ENCODE measurements at places on chromosomes 16 and 17.

GRCh38 chr17:3843935-3844516 lies 2.0 kb downstream of the NCBP3 start:
- DNase-seq, result no peak

DNA sequence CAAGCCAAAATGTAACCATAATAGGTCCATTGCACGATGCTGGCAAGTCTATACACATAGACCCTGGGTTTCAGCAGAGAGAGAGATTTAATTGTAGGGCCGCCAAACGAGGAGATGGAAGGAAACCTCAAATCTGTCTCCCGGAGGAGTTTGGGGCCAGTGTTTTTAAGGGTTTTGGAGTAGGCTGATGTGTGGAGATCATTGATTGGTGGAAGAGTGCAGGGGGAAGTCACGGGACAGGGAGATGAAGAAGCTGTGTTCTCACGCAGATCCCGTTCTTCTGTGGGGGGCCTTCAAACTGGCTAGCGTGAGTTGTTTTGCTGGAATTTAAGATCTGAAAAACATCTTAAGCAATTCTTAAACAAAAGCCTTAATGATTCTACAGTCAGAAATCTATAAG lies 84.8 kb downstream of the KATNIP start:
- DNase-seq, result no peak

DNA sequence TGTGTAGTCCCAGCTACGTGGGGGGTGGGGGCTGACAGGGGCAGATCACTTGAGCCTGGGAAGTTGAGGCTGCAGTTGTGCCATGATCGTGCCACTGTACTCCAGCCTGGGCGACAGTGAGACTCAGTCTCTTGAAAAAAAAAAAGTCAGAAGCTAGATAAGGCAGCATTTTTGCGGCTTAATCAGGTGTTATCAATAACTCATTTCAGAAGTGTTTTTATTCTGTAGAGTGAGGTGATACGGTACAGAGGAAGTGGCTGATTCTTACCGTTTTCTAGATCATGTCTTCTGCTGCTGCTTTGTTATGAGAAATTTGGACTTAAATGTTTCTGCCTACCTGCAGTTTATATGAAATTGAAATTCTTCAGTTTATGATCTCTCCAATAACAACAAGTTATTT lies 18.6 kb downstream of the ZC3H18 start:
- no peak for DNase-seq

GRCh38 chr17:50095626-50096037 lies 481 bp downstream of the PDK2 start:
- no peak for DNase-seq

- DNase-seq, result no peak
These were observed 2.2 kb downstream of the GSPT1 start for GRCh38 chr16:11913425-11914079.

DNA sequence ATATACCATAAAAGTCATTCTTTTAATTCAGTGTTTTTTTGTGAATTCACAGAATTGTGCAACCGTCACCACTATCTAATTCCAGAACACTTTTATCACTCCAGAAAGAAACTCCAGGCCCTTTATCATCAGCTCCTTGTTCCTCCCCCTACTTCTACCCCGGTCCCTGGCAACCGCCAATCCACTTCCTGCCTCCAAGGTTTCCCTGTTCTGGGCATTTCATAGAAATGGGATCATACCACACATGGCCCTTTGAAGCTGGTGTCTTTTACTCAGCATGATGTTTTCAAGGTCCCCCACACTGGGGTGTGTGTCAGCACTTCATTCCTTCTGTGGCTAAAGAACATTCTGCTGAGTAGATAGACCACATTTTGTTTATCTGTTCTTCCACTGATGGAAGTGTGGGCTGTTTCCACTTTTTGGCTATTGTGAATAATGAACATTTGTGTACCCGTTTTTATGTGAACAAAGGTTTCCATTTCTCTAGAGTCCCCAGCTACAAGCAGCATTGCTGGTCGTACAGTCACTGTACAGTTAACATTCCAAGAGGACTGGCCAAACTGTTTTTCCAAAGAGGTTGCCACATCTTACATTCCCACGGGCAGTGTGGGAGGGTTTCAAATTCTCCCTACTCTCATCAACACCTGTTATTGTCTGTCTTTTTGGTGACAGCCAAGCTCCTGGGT lies 75.8 kb upstream of the ZNF469 start:
- DNase-seq, result peak; percentile 85

DNA sequence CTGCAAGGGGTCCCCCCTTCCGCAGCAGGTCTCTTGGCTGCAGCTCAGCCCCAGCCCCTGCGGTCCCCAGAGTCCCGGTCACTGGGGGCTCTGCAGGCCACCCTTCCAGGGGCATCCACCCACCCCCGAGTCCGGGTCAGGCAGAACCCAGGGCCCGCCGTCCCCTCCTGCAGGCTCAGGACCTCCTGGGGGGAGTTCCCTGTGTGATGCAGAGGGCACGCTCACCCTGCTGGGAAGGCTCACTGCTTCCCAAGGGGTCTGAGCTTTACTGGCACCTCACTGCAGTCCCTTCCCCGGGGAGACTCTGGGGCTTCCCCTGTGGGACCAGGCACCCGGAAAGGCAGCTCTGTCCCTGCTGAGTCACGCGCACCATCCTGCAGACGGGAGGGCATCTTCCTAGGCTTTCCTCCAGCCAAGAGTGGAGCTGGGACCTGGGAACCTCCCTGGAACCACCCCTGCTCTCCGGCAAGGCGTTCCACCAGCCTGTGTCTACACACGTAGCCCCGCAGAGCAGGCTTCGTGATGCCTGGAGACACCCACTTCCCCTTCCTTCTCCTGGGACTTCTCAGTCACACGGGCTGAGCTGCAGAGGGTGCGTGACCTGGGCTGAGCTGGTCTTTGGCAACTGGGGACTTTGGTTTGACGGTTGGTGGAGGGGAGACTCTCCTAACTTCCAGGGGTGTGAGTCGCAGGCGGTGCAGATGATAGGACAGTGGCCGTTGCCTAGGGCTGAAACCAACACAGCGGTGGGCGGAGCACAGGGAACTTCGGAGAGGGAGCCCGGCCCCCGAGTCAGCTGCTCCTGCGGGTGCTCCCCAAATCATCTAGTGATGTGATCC lies 23.4 kb downstream of the SLC25A10 start:
- peak; percentile 37 for DNase-seq

DNA sequence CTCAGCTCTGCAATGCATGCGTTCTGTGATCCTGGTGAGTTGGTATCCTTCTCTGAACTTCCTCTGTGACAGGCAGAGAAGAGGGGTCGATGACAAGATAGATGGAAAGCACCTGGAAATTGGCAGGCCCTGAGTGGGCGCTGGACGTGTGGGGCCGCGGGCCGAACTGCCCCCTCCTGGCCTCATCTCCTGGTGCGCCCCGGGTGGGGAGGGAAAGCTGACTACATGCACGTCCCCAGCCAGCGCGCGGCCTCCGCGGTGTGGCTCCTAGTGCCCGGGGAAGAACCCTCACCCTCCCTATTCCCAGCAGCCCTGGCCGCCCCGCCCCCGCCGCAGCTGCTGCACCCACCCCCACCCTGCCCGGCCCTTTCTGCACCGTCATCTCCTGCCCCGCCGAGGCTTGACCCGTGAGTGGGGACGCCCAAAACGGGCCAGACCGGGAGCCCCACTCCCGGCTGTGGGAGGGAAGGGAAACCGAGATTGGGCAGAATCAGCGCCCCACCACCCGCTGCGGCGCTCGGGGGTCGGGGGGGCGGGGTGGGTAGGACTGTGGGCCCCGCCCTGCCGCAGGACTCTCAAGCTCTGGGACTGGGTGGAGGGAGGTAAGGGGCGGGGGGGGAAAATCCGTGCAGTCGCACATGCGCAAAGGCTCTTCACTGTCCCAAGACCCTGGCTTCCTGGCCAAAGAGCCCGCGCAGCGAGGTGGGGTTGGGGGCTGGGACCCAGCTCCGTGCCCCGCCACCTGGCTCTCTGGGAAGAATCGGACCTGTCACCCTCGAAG lies at the start of gene NOL3:
NOL3 (plus strand) TSS at position 371 of the 781 bp plus-strand sequence.
- DNase-seq, result peak; percentile 41

DNA sequence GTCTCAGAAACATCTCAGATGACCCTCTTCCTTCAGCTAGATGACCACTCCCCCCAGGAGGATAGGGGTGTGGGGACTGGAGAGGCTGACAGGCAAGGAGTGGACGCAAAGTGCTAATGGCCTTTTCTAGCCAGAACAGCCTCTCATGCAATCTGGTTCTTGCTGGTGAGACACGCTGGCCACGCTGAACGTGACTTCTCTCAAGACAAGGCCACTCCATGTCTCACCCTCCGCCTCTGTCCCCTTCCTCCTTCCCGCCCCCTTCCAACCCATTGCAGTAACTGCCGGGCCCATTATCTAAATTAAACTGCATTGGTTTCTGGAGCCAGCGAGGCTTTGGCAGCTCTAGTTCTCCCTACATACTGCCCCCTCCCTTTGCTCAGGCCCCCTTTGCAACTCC lies 9.5 kb downstream of the CACNA1G start:
- DNase-seq, result no peak

- DNase-seq, result no peak
These were observed 72.4 kb downstream of the PGS1 start for GRCh38 chr17:78450696-78451345.

GRCh38 chr16:50740736-50741135 lies 1.1 kb upstream of the CYLD start:
- no peak for DNase-seq

- DNase-seq, result no peak
These were observed 93.6 kb downstream of the USP22 start for GRCh38 chr17:20948984-20949777.

GRCh38 chr16:10277597-10277996 lies 95.4 kb upstream of the GRIN2A start:
- no peak for DNase-seq

DNA sequence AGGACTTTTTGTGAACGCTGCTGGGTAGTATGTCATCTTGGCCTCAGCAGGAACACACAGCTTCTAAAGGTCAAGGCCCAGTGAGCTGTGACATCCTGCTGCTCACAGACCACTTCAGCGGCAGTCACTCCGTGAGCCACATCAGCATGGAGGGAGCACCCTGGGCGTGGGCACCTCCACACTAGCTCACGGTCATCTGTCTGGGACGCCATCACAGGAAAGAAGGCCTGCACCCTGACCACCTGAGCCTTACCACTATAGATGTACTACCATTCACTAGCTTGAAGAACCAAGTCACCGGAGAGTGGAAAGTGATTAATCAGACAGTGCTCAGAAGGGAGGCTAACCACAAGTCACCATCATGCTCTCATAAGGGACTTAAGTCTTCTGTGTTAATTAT lies 3.3 kb downstream of the AXIN1 start:
- DNase-seq, result no peak

- no peak for DNase-seq
These were observed 28.2 kb downstream of the ACTG1 start for GRCh38 chr17:81484195-81484979.

DNA sequence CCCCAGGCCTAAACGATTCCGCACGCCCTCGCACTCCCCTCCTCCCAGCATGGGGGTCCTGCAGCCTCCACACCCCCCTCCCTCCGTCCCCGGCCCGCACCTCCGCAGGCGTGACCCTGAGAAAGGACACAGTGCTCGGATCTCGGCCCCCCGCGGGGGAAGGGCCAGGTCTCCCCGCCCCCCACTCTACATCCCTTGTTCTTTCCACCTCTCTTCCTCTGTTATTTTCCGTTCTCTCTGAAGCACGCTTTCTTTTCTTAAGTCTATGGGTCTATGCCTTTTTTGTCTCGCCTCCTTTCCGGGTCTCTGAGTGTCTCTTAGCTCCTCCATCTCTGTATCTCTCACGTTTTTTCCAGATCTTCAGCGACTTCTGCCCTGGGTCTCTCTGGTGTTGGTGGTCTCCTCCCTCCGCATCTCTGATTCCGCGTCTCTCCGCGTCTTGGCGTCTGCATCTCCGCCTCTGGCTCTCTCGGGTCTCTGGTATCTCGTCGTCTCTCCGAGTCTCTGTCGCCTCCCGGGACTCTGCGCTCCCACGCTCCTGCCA lies 2.1 kb upstream of the HES7 start:
- no peak for DNase-seq

DNA sequence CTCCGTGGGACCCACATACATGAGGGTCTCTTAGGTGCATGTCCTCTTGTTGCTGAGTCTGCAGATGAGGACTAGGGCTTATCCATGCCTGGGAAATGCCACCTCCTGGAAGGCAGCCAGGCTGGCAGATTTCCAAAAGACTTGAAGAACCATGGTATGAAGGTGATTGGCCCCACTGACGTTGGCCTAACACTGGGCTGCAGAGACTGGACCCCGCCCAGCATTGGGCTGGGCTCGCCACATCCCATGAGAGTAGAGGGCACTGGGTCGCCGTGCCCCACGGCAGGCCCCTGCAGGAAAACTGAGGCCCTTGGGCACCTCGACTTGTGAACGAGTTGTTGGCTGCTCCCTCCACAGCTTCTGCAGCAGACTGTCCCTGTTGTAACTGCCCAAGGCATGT lies 38.2 kb upstream of the IL21R start:
- no peak for DNase-seq

DNA sequence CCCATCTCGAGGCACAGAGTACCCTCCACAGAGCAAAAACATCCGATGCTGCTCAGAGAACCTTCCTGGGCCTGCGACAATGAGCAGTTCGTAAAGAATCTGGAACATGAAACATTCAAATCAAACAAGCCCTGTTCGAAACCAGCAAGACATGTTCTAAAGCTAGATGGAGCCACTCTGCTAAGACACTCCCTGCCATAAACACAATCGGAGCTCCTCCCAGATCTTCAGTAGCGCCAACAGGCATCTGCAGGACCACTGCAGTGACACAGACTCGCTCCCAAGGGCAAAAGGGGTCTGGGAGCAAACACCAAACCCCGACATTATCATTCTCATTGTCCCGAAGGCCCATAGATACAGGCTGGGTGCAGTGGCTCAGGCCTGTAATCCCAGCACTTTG lies 108.7 kb downstream of the ZFHX3 start:
- peak; percentile 22 for DNase-seq

- no peak for DNase-seq
These were observed 201.5 kb downstream of the ZNF423 start for GRCh38 chr16:49654425-49654824.

DNA sequence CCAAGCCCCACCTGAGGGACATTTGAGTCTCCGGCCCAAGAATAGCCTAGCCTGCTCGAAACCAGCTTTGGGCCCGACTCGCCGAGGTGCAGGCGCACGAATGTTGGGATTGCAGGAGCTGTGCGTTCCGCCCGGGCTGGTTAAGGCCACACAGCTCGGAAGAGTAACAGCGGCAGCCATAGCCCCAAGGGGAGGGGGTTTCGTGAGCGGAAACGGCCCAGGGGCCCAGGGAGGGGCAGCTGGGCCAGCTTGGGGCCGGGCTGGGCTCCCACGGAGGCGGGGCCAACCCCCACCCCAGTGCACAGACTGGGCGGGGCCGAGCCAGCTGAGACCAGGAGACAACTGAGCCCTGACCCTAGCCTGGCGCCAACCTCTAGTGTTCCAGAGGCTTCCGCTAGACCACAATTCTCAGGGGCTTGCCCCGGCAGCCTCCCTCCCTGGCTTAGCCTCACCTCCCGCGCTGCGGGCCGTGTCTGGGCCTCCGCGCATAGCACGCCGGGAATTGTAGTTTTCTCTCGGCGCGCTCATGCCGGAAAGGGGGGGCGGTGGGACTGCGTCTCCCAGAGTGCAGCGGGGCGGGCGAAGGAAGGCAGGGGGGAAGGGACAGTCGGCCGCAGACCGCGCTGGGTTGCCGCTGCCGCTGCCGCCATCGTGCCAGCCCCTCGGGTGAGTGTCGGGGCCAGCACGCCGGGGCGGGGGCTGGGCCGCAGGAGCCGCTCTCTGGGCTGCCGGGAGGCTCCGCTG lies at the start of gene NUTF2:
NUTF2 (plus strand) TSS at position 614 of the 744 bp plus-strand sequence. CDS start 18,198 bp downstream, outside the sequence.
- DNase-seq, result peak; percentile 87

GRCh38 chr16:85935974-85936760 lies 37.2 kb downstream of the IRF8 start:
- DNase-seq, result no peak

All from GM04504 (cell line).